Epithelial cell of prostate (primary cell): ENCODE measurements at places on chromosomes 2 and 18.

DNA sequence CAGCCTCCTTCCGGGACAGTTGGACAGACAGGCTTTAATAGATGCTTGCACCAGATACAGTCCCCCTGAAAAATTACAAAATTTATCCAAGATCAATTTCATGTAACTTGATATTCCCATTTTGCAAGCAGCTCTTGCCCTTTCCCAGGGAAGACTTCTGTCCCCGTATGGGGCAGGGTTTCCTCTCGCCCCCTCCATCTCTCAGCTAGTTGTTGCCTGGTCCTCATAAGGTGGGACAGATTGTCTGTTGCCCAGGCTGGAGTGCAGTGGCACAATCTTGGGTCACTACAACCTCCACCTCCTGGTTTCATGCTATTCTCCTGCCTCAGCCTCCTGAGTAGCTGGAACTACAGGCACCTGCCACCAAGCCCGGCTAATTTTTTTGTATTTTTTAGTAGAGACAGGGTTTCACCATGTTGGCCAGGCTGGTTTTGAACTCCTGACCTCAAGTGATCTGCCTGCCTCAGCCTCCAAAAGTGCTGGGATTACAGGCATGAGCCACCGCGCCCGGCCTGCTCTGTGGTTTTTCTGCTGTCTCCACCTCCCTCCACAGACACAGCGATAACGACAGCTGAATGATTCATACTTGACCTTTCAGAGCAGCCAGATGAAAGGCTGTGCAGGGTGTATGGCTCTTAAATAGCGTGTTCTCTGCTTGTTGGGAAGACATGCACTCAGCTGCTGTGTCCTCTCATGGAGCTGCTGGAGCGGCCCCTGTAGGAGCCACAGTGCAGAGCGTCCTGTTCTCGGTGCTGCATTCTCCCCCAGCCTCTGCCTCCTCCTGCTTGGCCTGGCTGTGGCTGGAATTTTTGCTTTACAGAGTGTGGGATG, 61.4 kb downstream of the TTC39C start:
- DNase-seq: peak; percentile 81

GRCh38 chr18:80143881-80144280, 34.8 kb downstream of the ADNP2 start:
- no peak for DNase-seq

GRCh38 chr2:46811379-46812310, 104.0 kb downstream of the MCFD2 start:
- no peak for DNase-seq

DNA sequence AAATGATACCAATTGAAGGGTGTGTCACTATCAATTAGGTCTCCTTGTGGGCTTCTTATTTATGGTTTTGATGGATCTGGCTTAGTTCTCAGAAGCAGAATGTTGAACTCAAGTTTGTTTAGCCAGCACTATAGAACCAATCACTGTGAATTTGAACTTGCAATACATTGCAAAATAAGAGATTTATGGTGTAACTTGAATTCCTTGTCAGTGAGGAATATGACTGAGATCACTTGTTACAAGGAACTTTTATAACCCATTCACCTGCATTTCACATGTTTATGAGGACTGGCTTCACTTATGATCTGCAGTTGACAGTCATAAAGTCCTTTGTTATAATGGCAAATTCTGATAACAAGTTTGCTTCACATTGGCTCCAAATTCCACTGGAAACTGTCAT, 9.8 kb downstream of the GATA6 start:
- DNase-seq: no peak

GRCh38 chr2:113784823-113785744, 28.6 kb upstream of the SLC35F5 start:
- no peak for DNase-seq

GRCh38 chr2:234661175-234661574, 164.3 kb upstream of the ARL4C start:
- DNase-seq: no peak
